Mesenteric fat pad (tissue), 1 donor: ENCODE measurements at places on chromosomes 11 and 22. TPM values are rescaled to one million over a fixed set of nuclear protein-coding genes. Genes with fewer than 3 reads are reported as not detected.

Gene PATE4
- not detected for total RNA-seq

- DNase-seq: no peak
These were observed 13.5 kb upstream of the HMOX1 start for GRCh38 chr22:35367331-35367886.

GRCh38 chr11:33835143-33835878 is 56.6 kb downstream of the LMO2 start:
- DNase-seq: no peak

- DNase-seq: no peak
These were observed 58.3 kb downstream of the MYH9 start for GRCh38 chr22:36329254-36330078.

- DNase-seq: no peak
These were observed 1.6 kb upstream of the TBX1 start for GRCh38 chr22:19758896-19759426.

DNA sequence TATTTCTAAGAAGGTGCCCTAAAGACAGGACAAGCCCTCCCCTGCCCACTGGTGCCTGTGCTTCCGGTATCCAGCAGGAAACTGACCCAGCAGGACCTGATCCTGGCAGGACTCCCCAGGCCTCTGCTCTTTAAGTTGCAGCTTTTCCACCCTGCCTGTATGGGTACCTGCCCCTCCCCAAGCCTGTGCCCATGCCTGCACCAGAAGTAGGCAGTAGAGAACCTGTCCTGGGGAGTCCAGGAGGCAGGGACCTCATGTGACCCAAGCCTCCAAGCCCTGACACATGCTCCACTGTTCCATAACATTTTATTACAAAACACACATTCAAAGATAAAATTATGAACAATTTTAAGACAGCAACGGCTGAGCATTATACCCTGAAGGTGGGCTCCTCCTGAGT is 14.2 kb downstream of the CWC15 start:
- no peak for DNase-seq

DNA sequence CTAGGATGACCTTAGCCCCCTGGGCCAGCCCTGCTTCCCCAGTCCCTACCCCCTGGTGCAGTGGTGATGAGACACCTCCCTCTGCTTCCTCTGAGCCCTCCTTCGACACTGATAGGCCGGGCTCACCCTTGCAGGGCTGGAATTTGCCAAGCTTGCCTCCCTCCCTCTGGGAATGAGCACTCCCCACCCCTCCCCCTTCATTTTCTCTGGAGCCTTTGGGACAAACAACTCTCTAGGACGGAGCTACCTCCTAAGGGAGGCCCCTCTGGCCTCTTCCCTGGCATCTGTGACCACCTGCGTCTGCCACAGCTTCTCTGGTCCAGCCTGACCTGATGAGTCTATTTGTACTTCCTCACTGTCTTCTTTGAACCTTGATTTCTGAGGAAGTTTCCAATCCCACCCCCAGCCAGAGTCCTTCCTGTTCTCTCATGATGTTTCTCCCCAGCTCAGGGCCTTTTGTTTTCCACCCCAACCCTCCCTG is 53.3 kb upstream of the ADA2 start:
- peak; percentile 87 for DNase-seq
